ENCODE measurements at places on chromosomes 1 and 21. TPM values are rescaled to one million over a fixed set of nuclear protein-coding genes. Genes with fewer than 3 reads are reported as not detected.

The C1QTNF12 gene
- 2.2 TPM for total RNA-seq

The SH2D1B gene
- not detected for total RNA-seq

The FMO4 gene
- 1.5 TPM for total RNA-seq

The KRTAP11-1 gene
- total RNA-seq: not detected

The ENSA gene
- total RNA-seq: 208 TPM

The HPDL gene
- 16.8 TPM for total RNA-seq

The ESRRG gene
- not detected for total RNA-seq

The CYP4Z1 gene
- total RNA-seq: not detected

The ZNF683 gene
- total RNA-seq: 24.0 TPM

The HLX gene
- total RNA-seq: not detected

GRCh38 chr1:44347280-44347679 lies 7.8 kb downstream of the ERI3 start:
- DNase-seq: no peak

DNA sequence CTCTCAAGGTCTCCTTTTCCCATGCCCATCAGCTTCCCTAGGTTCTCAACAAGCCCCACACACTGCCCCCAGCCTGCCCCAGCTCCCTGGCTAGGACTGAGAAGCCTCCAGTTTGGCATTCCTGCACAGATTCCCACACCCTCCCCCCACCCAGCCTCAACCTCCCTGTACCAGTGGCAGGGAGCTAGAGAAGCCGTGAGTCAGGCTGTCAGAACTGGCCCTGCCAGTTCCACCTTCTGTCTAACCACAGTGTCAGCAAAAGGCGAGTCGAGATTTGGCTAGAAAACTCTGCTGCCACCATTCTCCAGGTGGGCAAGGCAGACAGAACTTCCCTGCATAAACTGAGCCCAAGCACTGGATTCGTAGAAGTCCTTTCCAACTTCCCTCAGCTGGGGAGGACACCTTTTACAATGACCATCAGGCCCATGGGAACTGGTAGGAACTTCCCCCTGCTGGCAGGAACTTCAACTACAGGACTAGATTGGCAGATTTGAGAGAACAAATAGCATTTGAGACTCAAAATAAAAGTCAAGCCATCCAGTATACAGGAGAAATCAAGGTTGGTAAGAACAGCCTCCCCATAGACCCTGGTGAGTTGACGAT lies 31.0 kb downstream of the TNNT2 start:
- peak; percentile 29 for DNase-seq

DNA sequence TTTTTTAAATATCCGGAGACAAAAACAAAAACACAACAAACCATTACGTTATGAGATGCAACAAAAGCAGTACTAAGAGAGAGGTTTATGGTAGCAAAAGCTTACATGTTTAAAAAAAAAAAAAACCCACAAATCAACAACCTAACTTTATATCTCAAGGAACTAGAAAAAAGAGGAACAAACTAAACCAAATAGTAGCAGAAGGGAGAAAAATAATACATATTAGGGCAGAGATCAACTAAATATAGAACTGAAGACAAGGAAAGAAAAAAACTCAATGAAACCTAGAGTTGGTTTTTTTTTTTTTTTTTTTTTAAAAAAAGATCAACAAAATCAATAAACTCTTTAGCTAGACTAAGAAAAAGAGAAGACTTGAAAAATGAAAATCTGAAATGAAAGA lies 34.9 kb downstream of the ZNF644 start:
- DNase-seq: no peak

DNA sequence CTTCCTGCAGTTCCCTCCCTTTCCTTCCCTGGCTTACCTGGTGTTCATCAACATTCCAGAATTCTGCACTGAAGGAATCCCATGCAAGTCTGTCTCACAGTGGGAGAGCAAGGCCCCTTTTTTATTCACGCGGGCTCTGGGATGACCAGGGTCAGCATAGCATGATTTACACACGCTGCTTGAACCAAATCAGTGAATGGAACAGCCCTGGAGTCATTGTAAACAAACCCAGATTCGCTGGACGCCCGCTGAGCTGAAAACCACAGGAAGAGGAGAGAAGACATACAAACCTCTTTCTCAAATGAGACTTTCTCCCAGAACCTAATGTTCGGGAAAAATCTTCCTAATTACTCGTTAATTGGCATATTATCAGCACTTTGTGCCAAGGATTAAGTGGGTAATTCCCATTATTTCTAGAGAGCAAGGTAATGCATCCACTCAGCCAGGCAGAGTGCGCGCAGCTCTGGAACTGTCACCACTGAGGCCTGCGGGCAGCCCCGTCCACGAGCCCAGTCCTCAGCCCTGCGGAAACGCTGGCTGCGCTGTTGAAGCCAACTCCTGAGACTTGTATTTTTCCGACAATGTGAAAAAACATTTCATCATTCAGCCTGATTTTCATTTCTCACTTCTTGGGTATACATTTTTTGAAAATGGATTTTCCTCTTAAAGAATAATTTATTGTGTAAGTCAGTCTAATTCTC lies 140.0 kb downstream of the ETS2 start:
- no peak for DNase-seq

DNA sequence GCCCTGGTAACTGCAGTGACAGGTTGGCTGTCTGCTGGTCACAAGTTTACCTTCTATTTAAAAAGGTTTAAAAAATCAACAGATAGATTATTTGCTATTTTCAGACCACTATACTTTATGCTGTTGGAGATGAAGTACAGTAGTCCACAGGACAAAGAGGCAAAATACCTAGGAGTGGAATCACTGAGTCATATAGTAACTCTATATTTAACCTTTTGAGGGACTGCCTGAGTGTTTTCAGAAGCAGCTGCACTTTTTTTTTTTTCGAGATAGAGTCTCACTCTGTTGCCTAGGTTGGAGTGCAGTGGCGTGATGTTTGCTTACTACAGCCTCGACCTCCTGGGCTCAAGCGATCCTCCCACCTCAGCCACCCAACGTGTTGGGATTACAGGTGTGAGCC lies 11.7 kb downstream of the CNIH4 start:
- DNase-seq: no peak

- no peak for DNase-seq
These were observed 123.1 kb downstream of the AKT3 start for GRCh38 chr1:243726806-243727502.

DNA sequence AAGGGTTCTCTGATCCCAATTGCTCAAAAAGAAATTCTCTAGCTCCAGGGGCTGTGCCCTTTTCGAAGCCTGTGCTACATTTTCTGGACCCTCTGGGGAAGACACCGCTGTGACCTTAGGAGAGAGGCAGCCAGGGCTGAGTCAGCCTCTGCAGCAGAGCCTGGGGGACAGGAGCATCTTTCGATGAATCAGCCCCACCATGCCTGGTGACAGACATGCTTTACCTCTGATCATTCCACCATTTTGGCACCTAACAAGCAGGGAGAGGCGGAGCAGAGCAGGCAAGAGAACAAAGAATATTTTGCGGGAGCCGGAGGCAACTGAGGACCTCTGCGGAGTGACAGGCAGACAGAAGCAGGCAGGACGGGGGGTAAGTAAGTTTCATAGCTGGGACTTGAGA lies 84.9 kb downstream of the VWA5B1 start:
- no peak for DNase-seq

- no peak for DNase-seq
These were observed 37.7 kb downstream of the AGL start for GRCh38 chr1:99887890-99888289.

GRCh38 chr1:2242814-2243725 lies 15.0 kb downstream of the SKI start:
- DNase-seq: no peak

GRCh38 chr1:42142894-42143675 lies 10.1 kb upstream of the GUCA2B start:
- DNase-seq: no peak

DNA sequence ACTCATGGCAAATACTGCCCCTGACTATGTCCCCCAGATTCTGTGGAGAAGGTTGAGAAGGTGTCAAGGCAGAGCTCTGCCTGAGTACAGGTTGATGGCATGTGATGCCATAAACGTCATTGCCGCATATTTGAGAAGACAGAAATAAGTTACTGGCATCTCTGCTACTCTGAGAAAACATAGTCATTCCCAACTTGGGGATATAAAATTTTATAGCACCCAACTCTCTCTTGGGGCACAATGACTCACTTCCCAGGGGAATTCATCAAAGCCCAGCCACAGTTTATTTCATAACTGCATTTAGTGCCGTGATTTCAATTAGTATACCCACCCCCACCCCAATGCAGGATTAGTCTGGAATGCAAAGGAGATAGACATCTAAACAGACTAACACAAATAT lies 101.9 kb upstream of the TNR start:
- no peak for DNase-seq

DNA sequence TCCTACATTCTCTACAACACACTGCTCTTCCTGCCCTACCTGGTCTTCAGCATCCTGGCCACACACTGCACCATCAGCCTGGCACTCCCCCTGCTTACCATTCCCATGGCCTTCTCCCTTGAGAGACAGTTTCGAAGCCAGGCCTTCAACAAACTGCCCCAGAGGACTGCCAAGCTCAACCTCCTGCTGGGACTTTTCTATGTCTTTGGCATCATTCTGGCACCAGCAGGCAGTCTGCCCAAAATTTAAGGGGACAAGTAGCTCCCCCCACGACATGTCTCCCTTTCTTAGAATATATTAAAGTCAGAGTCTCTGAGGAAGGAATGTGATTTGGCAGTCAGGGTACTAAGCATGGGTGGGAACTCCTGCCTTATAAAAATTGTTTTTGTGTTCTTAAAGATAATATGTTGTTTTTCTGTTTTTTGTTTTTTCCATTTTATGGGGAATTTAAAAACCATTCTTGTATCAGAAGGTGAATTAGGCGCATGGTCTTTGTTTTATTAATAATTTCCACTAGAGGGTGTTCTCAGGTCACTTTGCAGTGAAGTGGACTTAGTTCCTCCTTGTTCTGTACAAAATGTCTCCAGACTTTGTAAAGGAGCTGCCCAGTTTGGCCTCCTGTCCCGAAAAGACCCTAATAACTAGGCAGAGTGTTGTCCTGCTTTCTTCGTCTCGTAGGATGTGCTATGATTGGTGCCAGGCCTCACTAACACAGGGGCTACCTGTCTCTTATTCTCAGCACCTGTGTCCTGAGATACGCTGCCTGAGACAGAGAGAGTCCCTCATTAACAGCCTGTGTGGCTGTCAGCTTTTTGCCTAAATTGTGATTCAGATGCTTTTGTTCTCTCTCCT lies 13.1 kb downstream of the UBIAD1 start:
- DNase-seq: no peak

GRCh38 chr21:41318218-41318617 lies 1.6 kb downstream of the FAM3B start:
- no peak for DNase-seq

DNA sequence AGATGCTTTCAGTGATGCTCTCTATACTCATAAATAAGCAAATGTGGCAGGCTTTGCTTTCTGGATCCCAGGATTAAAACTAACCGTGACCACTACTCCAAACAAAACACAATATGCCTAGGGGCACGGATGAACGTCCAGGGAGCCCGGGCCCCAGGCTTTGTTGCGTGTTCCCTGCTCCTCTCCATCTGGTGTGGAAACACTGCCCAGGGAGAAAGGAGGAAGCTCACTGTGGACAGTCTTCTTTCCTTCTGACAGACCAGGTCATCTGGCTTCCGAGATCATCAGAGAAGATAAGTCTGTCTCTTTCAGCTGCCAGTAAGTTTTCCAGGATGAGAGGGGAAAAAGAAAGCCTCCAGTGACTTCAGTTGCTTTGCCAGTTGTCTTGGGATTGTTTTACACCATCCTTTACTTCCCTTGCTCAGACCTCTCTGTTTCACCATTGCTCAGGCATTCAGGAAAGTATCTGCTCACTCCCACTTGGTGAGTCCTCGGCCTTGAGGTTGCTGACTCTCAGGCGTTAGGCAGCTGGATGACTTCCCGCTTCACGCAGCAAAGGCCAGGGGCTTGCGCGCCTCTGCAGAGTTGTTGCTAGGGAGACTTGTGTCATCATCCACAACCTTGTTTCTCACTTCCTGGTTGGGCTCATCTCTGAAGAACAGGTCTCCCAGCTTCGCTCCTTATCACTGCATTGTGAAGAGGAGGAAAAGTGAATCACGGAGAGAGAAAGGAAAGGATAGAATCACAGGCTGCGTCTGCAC lies 20.6 kb upstream of the PGD start:
- DNase-seq: no peak

GRCh38 chr1:160354388-160354985 lies 11.3 kb downstream of the NCSTN start:
- peak; percentile 30 for DNase-seq

GRCh38 chr1:212951126-212951946 lies 995 bp downstream of the VASH2 start:
- no peak for DNase-seq

DNA sequence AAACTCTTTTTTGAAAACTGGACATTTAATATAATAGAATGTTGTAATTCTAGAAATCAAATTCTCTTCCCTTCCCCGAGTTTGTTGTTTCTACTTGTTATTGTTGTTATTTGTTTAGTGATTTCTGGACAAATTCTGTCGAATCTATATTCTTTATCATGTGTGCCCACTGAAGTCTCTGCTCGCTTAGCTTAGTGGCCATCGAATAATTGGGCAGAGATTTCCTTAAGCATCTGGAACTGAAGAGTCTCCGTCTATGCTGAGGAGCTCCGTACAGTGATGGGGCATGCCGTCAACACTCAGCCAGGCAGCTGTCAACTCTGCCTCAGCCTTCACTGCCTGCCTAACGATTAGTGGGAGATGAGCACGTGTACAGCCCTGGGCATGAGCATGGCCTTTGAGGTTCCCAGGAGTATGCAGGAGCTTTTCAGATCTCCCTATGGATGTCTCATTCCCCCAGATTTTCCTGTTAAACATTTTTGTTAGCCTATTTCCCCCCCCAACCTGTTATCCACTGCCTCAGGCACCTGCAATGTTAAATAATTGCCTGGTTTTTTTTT lies 66.8 kb downstream of the SLX9 start:
- no peak for DNase-seq

DNA sequence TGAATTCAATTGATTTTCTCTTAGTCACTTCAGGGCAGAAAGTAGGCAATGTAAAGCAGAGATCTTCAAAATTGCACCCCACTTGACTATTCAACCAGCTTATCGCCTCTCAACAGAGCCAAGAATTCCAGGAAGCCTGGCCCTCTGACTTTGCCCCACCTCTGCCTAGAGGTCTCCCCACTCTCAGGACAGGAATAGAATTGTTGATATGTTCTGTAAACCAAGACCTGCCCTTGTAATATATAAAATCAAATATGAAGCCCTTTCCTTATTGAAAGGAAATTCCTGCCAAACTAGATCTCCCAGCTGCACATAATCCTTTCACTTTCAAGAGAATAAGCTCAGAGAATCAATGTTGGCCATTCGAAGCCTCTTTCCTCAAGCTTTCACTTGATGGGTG lies 116.1 kb upstream of the DPT start:
- DNase-seq: no peak

DNA sequence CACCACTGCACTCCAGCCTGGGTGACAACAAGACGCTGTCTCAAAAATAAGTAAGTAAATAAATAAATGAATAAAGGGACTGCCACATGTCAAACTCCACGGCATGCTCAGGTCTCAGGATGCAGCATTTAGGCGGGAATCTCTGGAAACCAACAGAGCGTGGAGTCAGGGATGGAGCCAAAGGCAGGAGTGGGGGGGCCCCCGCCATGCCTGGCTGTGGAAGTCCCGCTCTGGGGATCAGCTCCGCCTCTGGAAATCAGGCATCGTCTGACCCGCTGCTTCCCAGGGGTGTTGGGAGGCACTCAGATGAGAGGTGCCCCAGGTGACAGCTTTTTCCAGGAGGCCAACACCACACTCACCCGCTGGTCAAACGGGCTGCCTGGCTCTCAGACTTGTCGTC lies 20.2 kb downstream of the KIF17 start:
- no peak for DNase-seq

GRCh38 chr1:213779228-213779627 lies 208.5 kb upstream of the PROX1 start:
- DNase-seq: no peak
